ENCODE measurements at places on chromosomes 5 and 9.

- peak; percentile 90 for DNase-seq
Observed at GRCh38 chr5:1633605-1634336, 110.0 kb upstream of the LPCAT1 start.

DNA sequence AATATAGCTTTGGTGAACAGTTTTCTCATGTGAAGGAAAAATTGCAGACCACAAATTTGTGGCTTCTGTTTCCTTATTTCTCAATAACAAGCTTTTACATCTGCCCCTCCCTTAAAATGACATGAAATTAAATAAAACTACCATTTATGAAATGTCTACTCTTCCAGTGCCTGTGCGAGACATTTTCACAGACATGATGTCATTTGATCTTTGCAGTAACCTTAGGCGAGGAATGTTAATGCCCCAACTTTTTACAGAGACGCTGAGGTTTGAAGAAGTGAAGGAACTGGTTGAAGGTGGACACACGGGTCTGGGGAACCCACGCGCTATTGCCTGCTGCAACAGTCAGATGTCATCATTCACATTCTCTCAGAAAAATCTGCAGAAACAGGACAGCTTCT, 61.5 kb downstream of the OSTF1 start:
- DNase-seq, result peak; percentile 63

DNA sequence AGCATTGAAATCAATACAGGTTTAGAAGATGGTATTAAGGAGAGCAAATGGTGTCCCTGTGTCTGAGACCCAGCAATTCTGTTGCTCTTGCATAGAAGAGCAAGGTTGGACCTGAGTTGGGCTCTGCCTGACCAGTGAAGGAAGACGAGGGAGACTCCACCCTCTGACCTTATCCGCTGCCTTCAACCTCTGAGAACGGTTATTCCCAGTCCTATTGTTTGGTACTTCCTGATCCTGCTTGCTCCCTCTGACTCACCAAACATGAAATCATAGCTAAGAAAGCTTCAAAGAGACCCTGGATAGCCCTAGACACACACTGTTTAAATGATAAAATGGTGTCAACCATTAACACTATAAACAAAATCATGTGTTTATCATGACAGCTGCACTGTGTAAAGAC, 218.5 kb downstream of the PLK2 start:
- no peak for DNase-seq

- DNase-seq, result no peak
Observed at GRCh38 chr5:10757043-10757442, 4.0 kb downstream of the DAP start.

- no peak for DNase-seq
Observed at GRCh38 chr5:132673939-132674630, at the start of gene IL4. TSS of gene IL4 (plus strand) at chr5:132673989. CDS start at chr5:132674051, 62 bp downstream.

DNA sequence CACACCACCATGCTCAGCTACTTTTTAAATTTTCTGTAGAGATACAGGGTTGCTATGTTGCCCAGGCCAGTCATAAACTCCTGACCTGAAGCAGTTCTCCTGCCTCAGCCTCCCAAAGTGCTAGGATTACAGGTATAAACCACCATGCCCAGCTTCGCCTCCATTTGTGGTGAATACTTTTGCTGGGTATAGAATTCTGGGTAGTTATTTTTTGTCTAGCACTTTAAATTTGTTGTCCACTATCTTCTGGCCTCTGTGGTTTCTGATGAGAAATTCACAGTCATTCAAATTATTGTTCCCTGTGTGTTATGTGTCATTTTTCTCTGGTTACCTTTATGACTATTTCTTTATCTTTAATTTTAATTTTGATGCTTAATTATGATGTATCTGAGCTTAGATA, 57.7 kb upstream of the EXOC3 start:
- no peak for DNase-seq

- peak; percentile 83 for DNase-seq
Observed at GRCh38 chr5:139543423-139543991, 17.6 kb upstream of the UBE2D2 start.

- DNase-seq, result peak; percentile 80
Observed at GRCh38 chr5:150488519-150489359, 19.2 kb upstream of the NDST1 start.

- no peak for DNase-seq
Observed at GRCh38 chr5:180717989-180718388, 21.9 kb downstream of the OR2Y1 start.

GRCh38 chr5:56148453-56148971, 84.6 kb downstream of the ANKRD55 start:
- no peak for DNase-seq

GRCh38 chr5:90170261-90170660, 239.3 kb downstream of the CETN3 start:
- DNase-seq, result no peak

DNA sequence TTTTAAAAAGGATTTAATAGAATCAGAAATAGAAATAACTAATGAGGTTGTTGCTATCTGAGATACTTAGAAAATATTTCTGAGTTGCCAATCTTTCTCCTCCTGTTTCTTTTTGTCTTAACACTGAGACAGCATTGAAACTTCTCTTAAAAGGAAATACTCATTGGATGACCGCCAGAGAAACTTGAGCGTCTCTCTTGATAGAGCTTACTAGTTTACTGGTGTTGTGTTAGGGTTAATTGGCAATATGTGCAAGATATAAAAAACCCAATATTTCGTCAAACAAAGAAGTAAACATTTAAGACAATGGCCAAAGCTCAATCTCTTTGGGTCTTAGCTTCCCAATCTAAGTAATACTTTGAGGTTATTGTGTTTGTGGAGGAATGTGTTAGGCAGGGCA, 176.4 kb upstream of the CHD1 start:
- DNase-seq, result peak; percentile 22

DNA sequence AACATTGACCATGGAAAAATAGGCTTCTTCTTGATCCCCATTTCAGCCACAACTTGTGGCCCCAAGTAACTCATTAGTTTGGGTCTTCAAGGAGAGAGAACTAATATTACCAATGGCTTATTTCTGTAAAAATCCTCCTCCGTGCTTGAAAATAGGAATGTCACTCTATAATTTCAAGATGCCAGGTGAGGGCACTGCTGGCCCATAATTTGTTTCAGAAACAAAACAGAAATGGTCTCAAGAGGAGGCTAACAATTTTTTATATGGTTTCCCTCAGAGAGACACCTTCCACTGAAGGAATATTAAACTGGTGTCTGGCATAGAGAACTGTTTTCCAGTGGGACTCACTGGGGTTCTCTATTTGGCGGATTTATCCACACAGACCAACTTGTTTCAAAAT, 437.0 kb upstream of the TRPC7 start:
- no peak for DNase-seq

DNA sequence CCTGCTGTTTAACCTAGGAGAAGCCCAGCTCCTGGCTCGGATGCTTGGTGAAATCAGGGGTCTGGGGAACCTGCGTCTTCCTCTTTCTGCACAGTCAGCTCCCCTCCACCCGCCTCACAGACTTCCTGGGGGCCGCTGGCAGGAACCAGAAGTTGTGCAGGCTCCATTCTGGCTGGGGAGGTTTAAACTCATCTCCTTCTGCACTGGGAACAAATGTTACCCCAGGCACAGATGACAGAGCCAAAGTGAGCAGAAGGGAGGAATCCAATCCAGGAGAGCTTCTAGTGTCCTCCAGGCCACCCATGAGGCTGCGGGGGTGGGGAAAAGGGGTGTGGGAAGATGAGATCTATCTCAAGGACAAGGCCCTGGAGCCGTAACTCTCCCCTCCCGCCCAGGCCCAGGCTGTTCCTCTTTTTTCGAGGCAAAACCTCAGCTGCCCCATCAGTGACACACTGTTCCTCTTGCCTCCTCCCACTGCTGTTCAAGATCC, 31.2 kb downstream of the KCNMB1 start:
- DNase-seq, result peak; percentile 90

GRCh38 chr9:122355336-122355875, 15.4 kb upstream of the PTGS1 start:
- no peak for DNase-seq

DNA sequence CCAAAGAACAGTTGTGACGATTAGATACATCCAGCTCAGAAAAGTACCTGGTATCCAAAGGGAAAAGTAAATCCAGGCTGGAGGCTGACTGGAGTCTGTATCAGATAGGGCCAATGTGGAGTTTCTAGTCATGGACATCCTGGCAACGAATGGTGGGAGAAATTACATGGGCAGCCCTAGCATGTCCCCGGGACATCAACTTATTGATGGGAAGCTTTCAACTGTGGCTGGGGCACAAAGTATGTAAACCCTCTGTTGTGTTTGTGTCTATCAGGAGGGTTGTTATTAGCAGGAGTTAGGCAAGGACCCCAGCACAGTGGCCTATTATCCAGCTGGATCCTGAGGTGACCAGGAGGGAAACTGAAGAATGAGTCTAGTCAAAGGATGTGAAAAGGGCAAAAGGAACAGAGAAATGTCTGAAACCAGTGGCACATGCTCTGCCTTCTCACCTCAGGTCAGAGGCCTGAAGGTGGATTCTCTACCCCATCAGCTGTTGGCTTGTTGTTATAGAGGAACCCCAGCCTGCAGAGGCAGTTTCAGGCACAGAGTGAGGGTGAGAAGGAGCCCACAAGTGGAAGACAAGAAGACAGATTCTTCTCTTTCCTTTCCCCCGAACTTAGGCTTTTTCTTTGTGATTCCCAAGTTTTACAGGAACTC, 19.9 kb downstream of the IFNW1 start:
- DNase-seq, result no peak

- no peak for DNase-seq
Observed at GRCh38 chr5:59559847-59560246, 333.7 kb downstream of the PDE4D start.

DNA sequence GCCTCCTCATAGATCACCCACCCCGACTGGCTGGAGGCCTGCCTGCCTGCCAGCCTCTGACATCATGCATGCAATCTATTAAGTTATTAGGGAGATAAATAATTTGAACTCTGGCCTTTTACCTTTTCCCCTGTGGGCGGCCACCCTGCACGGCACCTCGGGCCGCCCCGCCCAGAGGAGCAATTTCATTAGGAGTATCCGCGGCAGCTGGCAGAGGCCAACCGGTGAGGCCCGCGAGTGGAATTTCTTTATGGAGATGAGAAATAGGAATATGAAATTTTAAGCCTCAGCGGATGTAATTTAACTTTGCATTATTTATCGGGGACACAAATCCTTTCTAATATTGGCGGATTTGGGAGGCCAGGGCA, 22.5 kb downstream of the LHX3 start:
- DNase-seq, result no peak

- no peak for DNase-seq
Observed at GRCh38 chr5:158965334-158965733, 134.4 kb downstream of the EBF1 start.

DNA sequence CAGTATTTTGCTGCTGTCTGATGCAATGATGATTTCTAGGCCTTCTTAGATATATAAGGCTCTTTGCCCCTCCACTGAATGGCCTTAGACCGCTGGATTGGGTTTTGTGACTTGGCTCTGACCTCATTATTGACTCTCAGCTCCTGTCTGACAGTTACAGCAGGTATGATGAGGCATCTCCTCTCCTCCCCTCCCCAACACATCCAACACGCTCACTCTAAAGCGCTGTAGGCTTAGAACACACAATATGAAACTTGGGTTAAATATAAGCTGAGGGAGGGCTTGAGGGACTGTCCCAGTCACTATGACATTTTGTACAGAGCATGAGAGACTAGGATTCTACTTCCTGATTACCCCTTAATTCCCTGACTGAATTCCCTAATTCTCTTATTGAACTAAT, 18.8 kb upstream of the CER1 start:
- no peak for DNase-seq

DNA sequence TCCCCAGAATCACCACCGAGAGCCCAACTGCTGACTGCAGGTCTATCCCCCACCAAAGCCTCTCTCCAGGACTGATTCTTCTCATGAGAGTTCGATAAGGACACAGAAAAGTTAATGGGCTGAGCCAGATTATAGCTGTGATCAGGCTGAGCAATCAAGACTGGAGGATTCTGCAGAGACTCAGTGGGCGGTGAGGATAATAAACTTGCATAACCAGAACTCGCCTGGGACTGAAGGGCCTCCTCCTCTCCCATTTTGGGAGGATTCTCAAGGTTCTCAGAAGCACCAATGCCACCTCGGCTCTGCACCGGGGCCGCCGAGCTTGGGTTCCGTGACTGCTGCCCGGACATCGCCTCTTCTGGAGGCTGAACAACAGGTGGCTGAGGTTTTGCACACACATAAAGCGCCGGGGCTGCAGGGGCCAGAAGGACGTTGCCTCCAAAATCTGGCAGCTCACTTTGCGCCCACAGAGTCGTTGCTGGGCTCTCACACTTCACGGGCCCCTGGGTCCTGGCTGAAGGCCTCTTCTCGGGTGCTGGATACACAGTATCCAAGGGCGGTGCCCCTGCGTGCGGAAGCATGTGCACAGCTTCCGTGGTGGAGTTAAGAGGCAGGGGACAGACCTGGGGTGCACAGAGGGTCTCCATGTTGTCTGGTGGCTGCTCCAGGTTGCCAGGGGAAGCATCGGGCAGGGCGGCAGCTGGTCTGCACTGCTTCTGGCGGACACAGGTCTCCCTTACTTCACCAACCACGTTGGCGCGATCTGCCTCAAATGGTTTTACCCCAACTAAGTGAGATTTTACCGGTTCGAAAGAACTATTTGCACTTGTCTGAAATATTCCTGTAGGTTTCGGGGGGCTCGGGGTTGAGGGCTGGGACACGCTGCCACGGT, 7.6 kb downstream of the SEC16A start:
- DNase-seq, result no peak

DNA sequence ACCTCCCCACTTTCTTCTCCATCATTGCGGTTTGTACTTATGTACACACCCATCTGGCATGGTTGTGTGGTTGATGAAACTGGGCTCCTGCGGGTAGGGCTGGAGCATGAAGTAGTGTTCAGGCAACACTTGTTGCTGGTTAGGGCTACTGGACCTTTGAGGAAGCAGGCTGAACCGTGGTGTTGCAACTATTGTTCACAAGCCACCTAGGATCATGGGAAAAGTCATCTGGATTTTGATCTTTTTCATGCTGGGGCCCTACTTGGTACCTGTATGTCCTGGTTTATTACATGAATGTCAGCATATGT, 40.1 kb upstream of the TIFAB start:
- peak; percentile 33 for DNase-seq

DNA sequence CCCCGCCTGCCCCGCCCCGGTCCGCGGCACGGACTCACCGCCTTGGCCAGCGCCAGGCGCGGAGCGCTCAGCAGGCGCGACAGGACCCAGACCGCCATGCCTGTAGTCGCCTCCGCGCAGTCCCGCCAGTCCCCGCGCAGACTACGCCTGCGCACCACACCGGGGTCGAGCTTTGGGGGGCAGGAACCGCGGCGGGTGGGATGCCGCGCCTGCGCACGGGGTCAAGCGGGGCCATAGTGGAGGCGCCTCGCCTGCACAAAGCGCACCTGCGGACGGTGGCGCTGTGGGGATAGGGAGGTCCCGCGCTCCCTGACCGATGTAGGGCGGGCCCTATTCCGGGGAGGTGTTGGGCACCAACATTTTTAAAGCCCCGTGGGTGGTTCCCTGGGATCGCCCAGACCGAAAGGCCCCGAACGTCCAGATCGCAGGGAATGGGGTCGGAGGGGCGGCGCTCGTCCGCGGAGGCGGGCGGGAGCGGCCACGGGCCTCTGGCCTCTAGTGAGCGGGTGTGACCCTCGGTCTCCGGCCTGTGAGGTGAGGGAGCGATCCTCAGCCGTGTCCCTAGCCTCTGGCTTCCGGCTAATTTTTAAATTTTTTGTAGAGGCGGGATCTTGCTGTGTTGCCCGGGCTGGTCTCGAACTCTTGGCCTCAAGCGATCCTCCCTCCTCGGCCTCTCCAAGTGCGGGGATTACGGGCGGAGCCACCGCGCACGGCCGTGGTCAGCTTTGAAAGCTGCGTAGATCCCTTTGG, 70.8 kb upstream of the LPCAT1 start:
- peak; percentile 91 for DNase-seq
